Urinary bladder (tissue), 4 donors: ENCODE measurements at places on chromosomes 12 and 14.
A peak's percentile ranks its signal among the peaks of the same experiment; 100 is the strongest.

- no peak for DNase-seq
Measured at GRCh38 chr14:70670992-70671651, 29.4 kb downstream of the TTC9 start.

GRCh38 chr12:79939728-79940310, 4.9 kb upstream of the PPP1R12A start:
- no peak for DNase-seq

GRCh38 chr12:122060081-122060501, 18.5 kb upstream of the MLXIP start:
- DNase-seq, result no peak

GRCh38 chr12:50980545-50980944, 28.2 kb downstream of the HIGD1C start:
- DNase-seq, result no peak

DNA sequence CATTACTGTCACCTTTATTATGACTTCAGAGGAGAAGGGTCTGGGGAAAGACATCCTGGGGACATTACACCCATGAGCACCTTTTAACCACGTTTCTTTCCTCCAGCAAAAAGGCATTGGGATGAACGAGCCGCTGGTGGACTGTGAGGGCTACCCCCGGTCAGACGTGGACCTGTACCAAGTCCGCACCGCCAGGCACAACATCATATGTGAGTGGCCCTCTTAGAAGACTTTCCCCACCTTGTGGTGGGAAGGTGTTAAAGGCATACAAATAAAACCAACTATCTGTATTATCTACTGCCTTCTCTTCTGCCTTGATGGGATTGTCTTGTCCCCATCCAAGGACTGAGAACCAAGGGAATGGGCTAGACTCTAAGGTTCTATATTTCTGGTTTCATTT, 6.0 kb downstream of the PSMD9 start:
- DNase-seq, result no peak

GRCh38 chr12:103198499-103198898, 241.0 kb downstream of the ASCL1 start:
- DNase-seq, result no peak

GRCh38 chr14:50795909-50796308, 35.1 kb downstream of the NIN start:
- DNase-seq, result no peak

DNA sequence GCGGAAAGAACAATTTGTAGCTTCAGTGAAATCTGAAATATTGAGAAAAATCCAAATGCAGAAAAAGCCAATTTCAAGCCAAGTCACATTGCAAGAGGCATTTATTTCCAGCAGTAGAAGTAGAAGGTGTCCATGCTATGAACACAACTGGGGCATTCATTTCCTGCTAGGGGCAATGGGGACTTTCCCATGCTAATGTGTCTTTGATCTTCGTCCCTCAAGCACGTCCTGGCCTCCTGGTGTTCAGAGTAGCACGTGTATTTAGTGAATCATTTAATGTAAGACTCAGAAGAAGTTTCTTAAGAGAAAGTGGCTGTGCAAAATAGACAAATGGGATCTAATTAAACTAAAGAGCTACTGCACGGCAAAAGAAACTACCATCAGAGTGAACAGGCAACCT, 267.9 kb downstream of the TMEM132C start:
- DNase-seq, result no peak

- no peak for DNase-seq
Measured at GRCh38 chr14:54232735-54233134, 164.1 kb upstream of the CDKN3 start.

GRCh38 chr14:94816113-94816512, 46.2 kb upstream of the GSC start:
- DNase-seq, result no peak

DNA sequence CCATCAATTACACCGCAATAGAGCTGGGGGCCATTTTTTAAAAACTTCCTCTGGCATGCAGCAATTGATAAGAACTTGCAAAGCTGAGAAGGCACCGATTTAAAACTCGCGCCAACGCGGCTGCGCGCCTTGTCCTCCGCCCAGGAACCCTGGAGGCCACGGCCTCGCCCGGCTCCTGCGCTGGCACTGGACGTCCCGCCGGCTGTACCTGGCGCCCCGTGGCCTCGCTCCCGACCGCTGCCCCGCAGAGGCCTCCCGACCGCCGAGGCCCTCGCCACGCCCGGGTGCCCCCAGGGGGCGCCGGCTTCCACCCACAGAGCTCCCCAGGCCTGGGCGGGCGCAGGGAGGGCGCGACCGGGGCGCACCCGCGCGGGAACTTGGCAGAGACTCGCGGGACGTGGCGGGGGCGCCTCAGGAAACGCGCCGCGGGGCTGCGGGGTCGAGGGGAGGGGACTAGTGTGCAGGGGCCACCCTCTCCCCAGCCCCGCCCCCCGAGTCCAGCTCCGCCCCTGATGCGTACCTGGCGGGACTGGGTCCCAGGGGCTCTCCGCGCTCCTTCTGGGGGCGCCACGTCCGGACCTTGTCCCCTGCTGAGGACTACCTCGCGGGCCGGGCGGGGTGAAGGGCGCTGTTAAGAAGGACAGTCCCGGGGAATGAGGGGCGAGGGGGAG, 65.7 kb downstream of the TNFAIP2 start:
- DNase-seq, result no peak

- peak; percentile 48 for DNase-seq
Measured at GRCh38 chr12:104381731-104382480, 74.8 kb upstream of the CHST11 start.

GRCh38 chr14:50523271-50524041, 8.9 kb downstream of the MAP4K5 start:
- DNase-seq, result no peak

DNA sequence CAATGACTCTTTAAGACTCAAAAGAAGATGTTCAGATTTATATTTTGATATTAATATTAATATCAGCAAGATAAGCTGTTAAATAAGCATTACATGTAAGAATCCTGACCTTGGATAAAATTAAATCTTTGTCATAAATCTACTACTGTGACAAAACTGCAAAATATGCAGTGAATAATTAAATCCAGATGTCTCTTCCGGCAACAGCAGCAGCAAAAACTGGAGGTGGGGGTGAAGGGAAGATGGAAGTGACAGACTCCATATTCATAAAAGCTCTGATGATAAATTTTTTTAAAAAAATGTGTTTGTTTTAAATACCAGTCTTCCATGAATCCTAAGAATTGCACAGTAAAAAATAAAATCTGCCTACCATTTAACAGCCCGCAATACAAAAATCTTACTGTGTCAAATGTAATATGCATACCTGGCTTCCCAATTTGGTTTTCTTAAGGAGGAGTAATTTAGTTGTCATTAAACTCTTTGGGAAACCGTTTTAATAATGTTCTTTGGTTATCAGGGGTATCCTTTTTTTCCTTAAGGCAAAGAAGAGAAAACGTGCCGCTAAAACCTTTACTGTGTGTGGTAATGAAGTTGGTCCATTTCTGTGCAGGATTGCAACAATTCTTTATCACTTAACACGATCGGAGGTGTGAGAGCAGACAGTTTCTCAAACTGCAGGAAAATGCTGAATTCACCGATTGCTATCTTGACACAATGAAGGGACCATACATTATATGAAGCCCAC, 478.2 kb downstream of the DIO2 start:
- no peak for DNase-seq

DNA sequence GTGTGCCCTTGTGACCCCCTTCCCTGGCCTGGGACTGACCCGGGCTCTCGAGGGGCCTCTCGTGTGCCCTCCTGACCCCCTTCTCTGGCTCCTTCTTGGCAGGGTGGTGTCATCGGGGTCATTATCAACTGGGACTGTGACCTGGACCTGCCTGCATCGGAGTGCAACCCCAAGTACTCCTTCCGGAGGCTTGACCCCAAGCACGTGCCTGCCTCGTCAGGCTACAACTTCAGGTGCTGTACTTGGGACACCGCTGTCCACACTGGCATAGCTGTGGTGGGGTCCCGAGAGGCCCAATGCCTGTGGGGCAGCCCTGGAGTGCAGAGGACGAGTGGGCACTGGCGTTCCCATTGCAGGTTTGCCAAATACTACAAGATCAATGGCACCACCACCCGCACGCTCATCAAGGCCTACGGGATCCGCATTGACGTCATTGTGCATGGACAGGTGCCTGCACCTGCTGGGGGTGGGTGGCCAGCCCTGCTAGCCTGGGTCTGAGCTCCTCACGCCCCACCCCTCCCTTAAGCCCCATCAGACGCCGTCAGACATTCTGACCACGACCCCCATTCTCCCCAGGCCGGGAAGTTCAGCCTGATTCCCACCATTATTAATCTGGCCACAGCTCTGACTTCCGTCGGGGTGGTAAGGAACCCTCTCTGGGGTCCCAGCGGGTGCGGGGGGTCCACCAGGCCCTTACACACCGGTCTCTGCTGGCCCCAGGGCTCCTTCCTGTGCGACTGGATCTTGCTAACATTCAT, 2.5 kb downstream of the P2RX2 start:
- no peak for DNase-seq

- no peak for DNase-seq
Measured at GRCh38 chr14:96736439-96736838, 60.7 kb upstream of the VRK1 start.

GRCh38 chr12:27528788-27529187, 4.8 kb downstream of the PPFIBP1 start:
- DNase-seq, result no peak

GRCh38 chr14:85295318-85295717, 234.6 kb upstream of the FLRT2 start:
- DNase-seq, result no peak

- DNase-seq, result peak; percentile 59
Measured at GRCh38 chr12:105970885-105971284, 167.9 kb downstream of the NUAK1 start.

GRCh38 chr12:103690426-103690825, 103.4 kb downstream of the STAB2 start:
- DNase-seq, result no peak

GRCh38 chr12:62799126-62799736, 135.7 kb downstream of the PPM1H start:
- DNase-seq, result no peak

DNA sequence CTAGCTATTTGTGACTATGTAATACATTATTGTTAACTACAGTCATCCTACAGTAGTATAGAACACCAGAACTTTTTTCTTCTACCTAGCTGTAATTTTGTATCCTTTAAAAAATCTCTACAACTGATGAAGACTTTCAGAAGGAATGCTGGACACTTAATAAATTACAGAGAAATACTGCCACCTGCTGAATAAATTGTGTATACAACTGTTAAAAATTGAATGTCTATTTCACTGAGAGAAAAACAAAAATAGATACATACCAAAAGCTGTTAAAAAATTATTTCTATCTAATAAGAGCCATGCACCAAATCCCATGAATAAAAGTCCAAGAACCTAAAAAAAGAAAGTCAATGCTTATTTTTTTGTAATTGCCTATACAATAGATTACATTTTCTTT, 6.6 kb downstream of the TSPAN19 start:
- DNase-seq, result no peak

- DNase-seq, result no peak
Measured at GRCh38 chr14:85187521-85187920, 342.4 kb upstream of the FLRT2 start.

GRCh38 chr12:130242506-130242905, 80.2 kb downstream of the FZD10 start:
- DNase-seq, result no peak

GRCh38 chr14:70886421-70887206, 20.6 kb upstream of the PCNX1 start:
- no peak for DNase-seq

- DNase-seq, result no peak
Measured at GRCh38 chr12:22518060-22518719, 26.2 kb downstream of the C2CD5 start.

DNA sequence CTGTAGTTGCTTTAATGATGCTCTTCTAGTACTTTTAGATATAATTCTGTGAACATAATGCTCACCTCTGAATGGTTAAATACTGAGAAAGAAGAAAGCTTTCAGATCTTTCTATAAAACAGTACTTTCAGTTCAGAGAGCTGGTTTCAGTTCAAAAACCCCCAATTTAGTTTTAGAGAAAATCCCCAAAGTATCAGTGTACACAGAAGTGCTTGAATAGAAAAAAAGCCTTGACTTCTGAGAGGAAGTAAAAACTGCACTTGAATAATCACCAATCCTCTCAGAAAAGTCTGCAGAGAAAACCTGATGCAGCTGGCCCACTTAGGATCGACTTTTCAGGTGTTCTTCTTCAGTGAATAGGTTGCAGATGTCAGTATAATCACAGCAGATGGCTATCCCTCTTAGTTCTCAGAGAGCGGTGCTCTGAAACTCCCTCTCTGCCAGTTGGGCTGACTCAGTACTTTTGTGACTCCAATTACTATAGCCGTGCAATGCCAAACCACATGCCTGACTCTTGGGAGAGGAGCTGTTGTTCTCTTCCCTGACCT, 616.3 kb downstream of the LRFN5 start:
- DNase-seq, result peak; percentile 17

DNA sequence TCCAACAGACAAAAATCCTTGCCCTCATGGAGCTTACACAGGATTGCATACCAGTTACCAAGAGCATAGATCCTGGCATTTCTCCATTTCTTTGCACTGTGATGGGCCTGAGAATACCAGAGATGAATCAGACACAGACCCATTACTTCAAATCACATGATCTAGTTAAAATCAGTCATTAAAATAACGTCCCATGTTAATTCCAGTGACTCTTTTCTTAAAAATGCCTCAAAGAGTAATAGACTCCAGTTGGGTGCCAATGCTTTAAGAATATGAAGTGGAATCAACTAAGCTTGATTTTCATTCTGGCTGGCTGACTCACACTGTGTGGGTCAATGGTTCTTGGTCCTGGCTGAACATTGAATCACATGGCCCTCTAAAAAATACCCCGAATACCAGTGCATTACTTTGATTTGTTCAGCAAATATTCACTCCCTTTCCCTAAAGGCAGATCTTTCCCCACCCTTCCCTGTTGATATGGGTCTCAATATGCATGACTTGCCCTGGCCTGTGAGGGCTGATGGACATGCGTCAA, 11.0 kb downstream of the ASB2 start:
- no peak for DNase-seq

DNA sequence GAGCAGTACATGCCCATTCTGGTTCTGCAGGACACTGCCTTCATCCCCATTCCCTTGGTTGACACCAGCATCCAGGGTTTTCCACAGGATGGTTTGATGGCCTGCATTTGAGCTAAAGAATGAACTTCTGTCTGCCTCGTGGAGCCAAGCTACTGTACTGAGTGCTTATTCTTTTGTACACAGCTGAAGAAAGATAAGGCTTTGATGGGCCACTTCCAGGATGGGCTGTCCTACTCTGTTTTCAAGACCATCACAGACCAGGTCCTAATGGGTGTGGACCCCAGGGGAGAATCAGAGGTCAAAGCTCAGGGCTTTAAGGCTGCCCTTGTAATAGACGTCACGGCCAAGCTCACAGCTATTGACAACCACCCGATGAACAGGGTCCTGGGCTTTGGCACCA, 23.7 kb downstream of the BCL2L14 start:
- DNase-seq, result no peak

DNA sequence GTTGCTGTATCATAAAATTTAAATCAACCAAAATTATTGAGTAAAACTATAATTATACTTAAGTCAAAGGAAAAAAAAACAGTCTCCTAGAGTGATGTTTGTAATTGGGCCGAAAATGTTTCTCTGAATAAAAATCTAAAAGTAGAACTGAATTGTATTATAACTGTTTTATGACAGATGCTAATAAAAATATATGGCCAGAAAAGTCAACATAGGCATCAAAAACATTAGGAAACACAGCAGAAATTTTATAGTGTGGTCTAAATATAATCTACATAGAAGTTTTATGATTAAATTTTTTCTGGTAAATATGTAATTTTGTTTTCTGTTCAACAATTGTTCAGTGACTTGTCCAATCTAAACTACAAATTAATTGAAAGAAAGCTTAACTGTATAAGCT, 277.8 kb downstream of the ALX1 start:
- no peak for DNase-seq

- DNase-seq, result peak; percentile 25
Measured at GRCh38 chr12:10614056-10614370, 604 bp upstream of the MAGOHB start.
